ENCODE measurements at places on chromosomes 11 and 22.

DNA sequence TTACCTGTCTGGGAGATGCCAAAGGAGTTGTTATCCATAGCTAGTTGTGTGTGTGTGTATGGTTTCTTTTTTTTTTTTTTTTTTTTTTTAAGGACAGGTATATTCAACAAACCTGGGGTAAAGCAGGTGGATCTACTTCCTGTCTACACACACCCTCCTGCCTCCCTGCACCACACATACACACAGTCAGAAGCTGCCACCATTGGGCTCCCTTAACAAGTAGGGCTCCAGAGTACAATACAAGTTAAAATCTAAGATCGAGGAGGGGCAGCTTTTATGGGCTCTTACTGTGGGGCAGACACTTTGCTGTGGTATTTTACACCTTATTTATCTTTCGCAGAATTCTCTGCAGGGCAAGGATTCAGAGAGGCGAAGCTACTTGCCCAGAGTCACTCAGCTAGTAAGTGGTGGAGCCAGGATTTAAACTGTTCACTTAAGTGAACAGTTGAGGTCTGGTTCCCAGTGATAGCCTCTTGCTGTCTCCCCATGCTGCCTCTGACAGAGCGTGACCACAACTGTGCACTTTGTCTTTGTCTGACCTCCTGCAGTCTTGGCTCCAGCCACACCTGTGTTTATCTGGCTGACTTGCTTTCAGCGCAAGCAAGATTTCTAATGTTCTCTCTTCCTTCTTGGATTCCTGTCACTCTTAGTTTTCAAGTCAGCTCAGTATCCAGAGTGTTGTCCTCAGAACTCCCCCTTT lies 135.0 kb downstream of the CSNK2A3 start:
- DNase-seq = no peak

DNA sequence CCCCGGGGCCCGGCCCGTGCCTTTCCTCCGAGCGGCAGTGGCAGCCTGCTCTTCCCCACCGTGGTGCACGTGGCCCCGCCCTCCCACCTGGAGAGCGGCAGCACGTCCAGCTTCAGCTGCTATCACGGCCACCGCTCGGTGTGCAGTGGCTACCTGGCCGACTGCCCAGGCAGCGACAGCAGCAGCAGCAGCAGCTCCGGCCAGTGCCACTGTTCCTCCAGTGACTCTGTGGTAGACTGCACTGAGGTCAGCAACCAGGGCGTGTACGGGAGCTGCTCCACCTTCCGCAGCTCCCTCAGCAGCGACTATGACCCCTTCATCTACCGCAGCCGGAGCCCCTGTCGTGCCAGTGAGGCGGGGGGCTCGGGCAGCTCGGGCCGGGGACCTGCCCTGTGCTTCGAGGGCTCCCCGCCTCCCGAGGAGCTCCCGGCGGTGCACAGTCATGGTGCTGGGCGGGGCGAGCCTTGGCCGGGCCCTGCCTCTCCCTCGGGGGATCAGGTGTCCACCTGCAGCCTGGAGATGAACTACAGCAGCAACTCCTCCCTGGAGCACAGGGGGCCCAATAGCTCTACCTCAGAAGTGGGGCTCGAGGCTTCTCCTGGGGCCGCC lies 11.9 kb downstream of the C22orf31 start:
- no peak for DNase-seq

GRCh38 chr11:116576526-116576925 lies 196.3 kb downstream of the BUD13 start:
- DNase-seq = peak; percentile 62

DNA sequence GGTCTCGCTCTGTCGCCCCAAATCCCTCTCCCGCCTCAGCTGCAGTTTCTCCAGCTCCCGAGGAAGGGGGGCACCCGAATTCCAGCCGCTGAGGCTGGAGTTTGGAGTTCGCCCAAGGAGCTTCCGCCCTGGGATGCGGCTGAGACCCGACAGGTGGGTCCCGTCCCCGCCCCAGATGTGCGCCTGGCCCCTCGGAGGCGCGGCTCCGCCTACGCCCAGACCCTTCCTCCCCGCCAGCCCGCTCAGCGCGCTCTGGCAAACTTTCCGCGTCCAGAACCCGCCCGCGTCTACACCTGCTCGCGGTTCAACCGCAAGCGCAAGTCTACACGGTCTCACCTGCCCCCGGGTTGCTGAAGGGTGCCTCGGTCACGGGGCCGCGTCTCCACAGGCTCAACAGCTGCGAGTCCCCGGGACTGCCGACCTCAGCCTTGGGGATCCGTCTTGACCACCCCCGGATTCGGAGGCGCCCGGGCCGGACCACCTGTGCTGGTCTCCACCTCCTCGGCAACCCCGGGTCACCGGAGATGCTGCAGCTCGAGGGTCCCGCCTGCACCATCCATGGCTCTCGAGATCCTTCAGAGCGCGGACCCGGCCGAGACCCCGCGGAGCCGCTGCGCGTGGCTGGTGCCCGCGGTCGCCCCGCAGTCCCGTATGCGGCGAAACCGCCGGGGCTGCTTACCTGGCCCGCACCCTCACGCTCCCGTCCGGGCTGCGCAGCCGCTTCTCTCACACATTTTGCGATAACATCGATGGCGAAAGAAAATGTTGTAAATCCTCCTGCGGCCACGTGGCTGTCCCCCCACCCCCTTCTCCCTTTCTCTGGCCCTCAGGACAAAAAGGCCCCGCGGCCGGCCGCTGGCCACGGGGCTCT lies 63.6 kb downstream of the NFAM1 start:
- DNase-seq = no peak

- no peak for DNase-seq
These were observed 625 bp downstream of the RFPL2 start for GRCh38 chr22:32204040-32204855.

DNA sequence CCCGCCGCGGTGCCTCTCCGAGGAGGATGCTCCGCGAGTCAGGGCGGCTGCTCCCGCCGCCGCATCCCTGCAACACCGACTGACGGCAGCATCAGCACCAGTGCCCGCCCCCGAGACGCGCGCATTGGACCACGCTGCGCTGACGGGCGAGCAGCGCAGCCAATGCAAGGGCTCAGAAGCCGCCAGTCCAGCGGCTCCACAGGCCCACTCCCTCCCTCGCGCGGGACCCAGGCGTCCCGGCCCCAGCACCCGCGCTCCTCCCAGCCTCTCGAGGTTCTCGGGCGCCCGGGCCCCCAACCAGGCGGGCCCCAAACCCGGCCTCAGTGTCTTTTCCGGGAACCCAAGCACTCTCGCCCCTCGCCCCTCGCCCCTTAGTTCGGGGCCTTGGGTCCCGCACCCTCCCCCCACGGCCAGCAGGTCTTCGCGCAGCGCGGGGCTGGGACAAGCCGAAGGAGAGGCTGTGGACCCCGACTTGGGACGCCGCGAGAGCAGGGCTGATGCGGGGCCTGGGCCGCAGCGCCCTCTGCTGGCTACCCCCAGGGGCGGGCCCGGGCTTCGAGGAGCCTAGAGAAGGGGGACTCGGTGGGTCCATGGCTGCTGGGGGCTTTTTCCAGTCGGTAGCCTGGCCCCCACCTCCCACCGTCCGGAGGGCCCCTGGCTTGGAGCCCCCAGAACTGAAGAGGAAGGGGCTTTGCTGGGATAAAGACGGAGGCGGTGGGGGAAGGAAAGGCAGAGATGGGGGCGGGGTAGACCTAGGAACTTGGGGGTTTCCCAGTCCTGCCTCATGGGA lies at the start of gene NRXN2:
Gene NRXN2 (minus strand): TSS at position 81 of the 790 bp plus-strand sequence. CDS start 9,498 bp downstream, outside the sequence.
- peak; percentile 78 for DNase-seq

- no peak for DNase-seq
These were observed 32.7 kb upstream of the TMEM41B start for GRCh38 chr11:9347100-9347499.

GRCh38 chr22:28005513-28005912 lies 86.5 kb upstream of the PITPNB start:
- no peak for DNase-seq

DNA sequence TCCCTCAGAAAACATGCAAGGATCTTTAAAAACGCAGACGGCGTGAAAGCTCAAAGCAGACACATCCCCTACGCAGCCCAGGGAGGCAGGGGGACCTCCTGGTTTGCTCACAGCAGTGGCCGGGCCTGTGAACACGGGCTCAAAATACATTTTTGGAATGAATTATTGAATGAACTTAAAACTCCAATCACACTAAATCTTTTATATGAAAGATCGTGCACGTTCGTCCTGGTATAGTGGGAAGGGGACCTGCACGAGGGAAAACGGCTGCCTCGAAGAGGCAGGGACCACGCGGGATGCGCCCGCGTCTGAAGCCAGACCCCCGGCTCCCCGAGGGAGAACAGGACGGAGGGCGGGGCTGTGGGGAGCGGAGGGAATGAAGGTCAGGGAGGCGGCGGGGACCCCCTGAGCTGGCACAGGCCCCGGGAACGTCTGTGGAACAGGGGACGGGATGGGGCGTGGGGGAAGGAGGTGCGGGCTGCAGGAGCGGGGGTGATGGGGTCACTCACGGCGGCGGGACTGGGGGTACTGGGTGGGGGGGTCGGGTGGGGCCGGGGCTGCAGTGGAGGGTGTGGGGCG lies 1.3 kb upstream of the PANX2 start:
- no peak for DNase-seq

DNA sequence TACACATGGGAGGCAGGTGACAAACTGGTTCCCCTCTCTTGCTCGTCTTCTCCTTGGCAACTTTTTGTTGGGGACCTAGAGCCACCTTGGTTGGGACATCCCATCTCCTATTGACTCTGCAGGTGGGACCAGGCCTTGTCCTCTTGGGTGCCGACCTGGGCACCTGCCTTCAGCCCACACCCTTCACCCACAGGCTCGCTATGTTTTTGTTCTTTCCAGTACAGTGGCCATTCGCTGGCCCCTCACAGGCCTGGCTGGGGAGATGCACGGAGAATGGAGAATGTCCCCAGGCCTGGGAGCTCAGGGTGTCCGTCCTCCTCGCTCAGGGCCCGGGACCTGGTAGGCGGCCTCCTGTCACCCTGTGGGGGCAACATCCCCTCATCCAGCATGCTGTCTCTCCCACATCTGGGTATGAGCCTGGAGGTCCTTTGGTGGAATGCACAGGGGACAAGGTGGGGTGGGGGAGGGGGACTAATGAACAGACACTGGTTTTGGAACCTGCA lies 14.9 kb upstream of the OMP start:
- DNase-seq = no peak

GRCh38 chr11:43269254-43269918 lies 42.4 kb upstream of the API5 start:
- DNase-seq = no peak

GRCh38 chr11:76161261-76161961 lies 44.9 kb downstream of the WNT11 start:
- DNase-seq = peak; percentile 44

DNA sequence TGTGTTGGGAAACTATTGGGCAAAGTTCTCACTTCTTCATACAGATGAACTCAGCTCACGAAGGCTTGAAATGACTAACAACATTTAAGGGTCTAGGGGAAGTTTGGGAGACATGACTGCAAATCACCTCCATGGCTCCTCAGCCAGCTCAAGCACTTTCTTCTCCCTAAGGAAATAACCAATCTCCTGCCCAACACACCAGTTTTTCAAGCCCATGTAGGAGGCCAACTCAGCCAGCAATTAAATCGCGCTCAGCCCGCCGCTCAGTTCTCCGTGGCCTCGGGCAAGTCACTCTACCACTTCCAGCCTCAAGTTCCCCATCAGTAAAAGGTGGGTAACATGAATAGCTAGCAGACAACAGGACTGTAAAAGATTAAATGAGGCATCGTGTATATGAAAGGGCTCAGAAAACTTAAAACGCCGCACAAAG lies 796 bp downstream of the POLDIP3 start:
- peak; percentile 29 for DNase-seq

DNA sequence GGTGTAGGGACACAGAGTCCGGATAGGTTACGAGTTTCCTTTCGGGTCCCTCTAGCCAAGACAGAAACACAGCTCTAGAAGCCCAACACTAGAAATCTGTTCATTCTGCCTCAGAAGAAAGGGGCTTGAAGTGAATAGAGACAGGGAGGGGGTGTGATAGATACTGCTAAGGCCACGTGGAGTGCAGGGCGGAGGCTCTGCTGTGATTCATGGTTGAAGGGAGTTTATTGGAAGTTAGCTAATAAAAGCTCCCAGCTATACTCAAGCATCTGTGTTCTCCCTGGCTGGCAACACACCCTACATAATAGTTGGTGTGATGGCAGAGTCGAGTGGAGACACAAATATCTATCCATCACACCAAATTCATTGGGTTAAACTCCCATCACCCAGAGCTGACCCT lies 337.4 kb downstream of the CADM1 start:
- DNase-seq = no peak

DNA sequence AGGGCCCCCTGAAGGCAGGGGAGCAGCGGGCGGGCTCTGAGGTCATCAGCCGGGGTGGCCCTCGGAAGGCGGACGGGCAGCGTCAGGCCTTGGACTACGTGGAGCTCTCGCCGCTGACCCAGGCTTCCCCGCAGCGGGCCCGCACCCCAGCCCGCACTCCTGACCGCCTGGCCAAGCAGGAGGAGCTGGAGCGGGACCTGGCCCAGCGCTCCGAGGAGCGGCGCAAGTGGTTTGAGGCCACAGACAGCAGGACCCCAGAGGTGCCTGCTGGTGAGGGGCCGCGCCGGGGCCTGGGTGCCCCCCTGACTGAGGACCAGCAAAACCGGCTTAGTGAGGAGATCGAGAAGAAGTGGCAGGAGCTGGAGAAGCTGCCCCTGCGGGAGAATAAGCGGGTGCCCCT lies 50.1 kb upstream of the GCAT start:
- DNase-seq = no peak

DNA sequence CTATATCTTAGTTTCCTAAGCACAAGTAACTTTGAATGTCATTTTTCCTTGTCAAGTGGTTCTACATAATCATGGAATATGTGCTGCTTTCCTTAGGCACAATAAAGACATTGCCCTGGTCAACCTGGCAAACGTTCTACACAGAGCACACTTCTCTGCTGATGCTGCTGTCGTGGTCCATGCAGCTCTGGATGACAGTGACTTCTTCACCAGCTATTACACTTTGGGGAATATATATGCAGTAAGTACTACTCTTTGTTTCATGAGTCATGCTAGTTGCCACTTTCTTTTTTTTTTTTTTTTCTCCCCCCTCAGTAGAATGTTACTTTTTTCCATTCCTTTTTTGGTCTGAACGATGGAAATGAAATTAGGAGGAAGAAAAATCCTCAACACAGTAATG lies 38.5 kb downstream of the TTC17 start:
- no peak for DNase-seq

DNA sequence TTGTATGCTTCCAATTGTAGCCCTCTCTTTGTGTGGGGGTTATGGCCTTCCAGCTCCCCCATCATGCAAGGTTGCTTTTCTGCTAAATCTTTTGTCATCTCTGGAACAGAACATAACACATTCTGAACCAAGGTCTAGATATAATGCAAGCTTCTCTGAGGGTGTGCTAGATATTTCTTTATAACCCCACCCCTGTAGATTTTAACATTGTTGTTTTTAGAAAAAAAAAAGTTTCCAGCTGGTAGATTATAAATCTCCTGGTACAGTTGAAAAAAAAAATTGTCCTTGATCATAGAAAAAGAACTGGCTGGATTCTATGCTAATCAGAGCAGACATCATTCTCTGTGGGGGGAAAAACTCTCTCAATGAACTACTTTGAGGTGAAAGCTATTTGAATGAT lies 363.3 kb downstream of the METTL15 start:
- DNase-seq = no peak
